NCI-H1436 treated with DMSO at 0.1 percent for 48 hours (cell line): ENCODE measurements at places on chromosomes 1 and 21.

GRCh38 chr1:21700094-21700493 is 30.9 kb upstream of the RAP1GAP start:
- DNase-seq = no peak

- no peak for DNase-seq
Observed at GRCh38 chr1:88462488-88463261, 221.4 kb upstream of the PKN2 start.

DNA sequence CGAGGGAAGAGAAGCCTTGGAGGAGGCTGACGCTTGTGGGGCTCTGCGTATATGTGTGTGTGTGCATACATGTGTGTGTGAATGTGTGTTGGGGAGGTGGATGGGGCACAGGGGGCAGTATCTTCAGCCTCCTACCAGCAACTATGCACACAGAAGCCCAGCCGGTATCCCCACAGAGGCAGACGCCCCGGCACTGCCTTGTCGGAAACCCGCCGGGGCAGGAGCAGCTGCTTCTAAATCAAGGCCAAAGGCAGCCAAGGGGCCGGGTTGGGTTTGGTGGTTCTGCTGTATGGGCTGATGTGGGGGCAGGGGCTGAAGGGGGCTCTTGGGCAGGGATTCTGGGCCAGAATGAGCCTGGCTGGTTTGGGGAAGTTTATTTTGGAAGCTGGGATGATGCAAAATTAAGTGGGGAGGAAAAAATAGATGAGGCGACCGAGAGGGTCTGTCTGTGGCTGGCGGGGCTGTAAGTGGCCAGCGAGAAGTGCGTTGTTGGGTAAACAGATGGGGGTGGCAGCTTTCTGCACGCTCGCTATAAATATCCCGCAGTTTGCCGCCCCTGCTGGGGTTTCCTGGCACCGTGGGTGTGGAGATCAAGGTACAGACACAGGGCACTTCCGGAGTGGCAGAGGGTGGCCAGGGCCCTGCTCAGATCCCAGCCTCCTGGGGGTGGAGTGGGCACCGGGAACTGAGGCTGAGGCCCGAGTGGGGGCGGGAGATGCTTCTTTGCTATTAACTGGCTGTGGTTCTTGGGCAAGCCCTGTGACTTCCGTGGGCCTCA is 11.0 kb upstream of the WNT4 start:
- no peak for DNase-seq

DNA sequence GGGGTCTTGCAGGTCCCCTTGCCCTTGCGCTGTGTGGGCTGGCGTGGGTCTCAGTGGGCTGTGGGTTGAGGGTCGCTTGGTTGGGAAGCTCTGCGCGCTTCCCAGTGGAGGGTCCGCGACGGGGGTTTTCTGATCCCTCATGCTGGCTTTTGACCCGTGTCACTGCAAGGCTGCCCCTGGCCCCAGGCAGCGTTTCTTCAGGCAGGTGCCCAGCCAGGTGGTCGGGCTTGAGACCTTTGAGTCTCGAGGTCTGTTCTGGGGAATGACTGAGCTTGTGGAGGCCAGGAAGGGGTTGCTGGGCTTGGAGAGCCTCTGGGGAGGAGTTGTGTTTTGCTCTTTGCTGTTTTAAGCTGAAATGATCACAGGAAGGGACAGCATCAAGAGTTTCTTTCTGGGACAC is 5.3 kb downstream of the SKI start:
- no peak for DNase-seq

GRCh38 chr1:225544924-225545323 is 108.0 kb downstream of the ENAH start:
- DNase-seq = peak; percentile 54

DNA sequence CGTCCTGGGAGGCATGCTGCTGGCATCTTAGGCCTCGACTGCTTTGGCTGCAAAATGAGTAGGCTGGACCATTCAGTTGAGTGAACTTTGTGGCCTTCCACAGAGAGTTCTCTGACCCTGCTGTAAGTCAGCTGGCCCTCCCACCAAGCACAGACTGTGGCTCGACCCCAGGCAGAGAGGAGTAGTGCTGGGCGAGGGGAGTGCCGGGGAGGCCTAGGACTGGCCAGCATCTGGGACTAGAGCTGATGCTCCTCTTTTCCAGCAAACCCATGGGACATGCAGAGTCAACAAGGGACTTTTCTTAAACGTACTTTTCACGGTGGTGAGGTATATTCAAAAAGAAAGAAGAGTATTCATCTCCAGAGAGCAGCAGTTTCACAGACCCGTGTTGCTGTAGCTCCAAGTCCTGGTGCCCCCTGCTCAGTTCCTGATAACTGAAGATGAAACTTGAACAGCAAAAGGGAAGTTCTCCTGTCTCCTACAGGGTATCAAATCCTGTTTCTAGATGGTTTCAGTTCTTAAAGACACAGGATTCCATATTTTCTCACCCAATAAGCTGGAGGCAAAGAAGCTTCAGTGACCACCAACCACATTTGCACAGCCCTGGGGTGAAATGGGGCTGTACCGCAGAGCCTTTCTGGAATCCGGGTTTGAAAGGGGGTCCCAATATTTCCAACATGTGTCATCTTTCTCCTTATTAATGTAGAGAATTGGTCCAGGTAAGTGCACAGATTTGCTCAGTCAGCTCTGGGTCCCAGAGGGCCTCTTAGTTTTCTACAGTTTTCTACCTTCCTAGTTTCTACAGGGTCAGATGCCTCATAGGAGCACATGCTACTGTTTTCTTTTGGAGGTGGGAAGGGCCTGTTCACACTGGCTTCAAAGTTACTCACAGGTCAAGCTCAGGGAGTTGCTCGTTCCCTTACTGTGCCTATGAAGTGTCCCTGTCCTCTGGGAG is 20.9 kb downstream of the BATF3 start:
- DNase-seq = no peak

- DNase-seq = no peak
Observed at GRCh38 chr1:200525090-200525987, 95.2 kb downstream of the KIF14 start.
